ENCODE measurements at places on chromosomes 16 and 17.
A peak's percentile ranks its signal among the peaks of the same experiment; 100 is the strongest.

- DNase-seq, result no peak
Measured at GRCh38 chr16:57062329-57062728, 30.1 kb upstream of the CPNE2 start.

GRCh38 chr16:55349867-55350266 is 25.9 kb downstream of the IRX6 start:
- DNase-seq, result no peak

- no peak for DNase-seq
Measured at GRCh38 chr17:38428643-38429371, 543 bp downstream of the ARHGAP23 start.

- DNase-seq, result no peak
Measured at GRCh38 chr17:72997559-72997958, 94.9 kb downstream of the SLC39A11 start.

- DNase-seq, result peak; percentile 11
Measured at GRCh38 chr16:53566552-53567245, 63.7 kb upstream of the AKTIP start.

- no peak for DNase-seq
Measured at GRCh38 chr17:4340914-4341615, 25.4 kb downstream of the UBE2G1 start.

GRCh38 chr17:4032738-4033137 is 68.5 kb upstream of the ATP2A3 start:
- DNase-seq, result no peak

GRCh38 chr17:1398931-1399678 is 917 bp downstream of the YWHAE start:
- no peak for DNase-seq

- peak; percentile 81 for DNase-seq
Measured at GRCh38 chr16:75789237-75789636, 62.9 kb upstream of the CPHXL start.

- no peak for DNase-seq
Measured at GRCh38 chr17:51427856-51428255, 167.5 kb downstream of the UTP18 start.

DNA sequence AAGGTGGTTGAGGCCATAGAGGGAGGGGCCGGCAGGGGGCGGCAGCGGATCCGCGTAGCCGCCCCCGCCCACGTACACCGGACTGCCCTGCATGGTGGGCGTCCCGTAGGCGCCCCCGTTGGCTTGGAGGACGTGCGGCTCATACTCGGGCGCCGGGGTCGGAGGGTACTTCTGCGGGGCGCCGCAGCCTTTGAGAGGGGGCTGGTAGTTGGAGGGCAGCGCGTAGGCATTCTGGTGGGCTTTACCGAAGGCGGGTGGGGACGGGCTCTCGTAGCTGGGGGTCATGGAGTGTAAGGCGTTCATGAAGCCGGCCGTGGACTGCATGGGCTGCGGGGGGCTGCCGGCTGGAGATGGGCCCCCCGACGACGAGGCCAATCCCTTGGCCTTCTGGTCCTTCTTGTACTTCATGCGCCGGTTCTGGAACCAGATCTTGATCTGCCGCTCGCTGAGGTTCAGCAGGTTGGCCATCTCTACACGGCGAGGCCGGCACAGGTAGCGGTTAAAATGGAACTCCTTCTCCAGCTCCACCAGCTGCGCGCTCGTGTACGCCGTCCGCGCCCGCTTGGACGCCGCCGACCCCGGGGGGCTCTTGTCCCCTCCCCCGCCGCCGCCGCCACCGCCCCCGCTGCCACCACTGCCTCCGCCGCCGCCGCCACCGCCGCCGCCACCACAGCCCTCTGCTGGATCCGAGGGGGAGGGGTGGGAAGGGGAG is 5.7 kb upstream of the HOXB2 start:
- peak; percentile 41 for DNase-seq

GRCh38 chr17:5931616-5932015 is 138.6 kb upstream of the WSCD1 start:
- peak; percentile 60 for DNase-seq

DNA sequence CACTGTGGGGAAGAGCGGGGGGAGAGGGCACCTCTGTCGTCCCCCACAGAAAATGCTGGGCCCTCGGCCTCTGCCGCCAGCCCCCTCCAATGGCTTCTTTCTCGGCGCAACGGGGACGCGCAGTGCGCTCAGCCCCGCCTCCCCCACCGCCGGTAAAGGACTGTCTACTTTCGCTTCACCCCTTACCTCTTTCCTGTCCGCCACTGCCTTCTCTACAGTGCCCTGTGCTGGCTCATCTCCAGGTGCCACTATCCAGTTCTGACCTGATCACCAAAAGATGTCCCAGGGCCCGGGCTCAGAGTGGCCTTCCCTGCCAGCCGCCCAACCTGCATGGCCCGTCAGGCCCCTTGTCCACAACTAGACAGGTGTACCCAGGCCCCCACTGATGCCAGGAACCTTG is 7.3 kb downstream of the ENDOV start:
- no peak for DNase-seq

- DNase-seq, result peak; percentile 63
Measured at GRCh38 chr17:38464723-38465390, 36.6 kb downstream of the ARHGAP23 start.

GRCh38 chr17:34874478-34874877 is 86.8 kb downstream of the CCT6B start:
- no peak for DNase-seq

DNA sequence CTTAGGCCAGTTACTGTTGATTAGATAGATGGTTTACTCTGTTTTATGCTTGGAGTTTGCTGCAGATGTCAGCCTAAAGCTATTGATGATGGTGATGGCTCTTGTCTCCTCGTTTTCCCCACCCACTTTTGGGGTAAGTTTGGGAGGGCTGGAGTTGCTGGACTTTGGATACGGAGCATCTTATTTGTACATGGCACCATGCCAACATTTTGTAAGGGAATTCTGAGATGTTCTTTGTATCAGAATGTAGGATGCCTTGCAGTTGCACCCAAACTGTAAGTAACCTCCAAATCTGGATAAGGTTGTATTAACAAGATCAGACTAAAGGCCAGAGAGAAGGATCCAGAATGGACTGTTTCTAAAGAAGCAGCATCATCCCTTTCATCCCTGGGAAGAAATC is 551.9 kb upstream of the ZFHX3 start:
- DNase-seq, result no peak

DNA sequence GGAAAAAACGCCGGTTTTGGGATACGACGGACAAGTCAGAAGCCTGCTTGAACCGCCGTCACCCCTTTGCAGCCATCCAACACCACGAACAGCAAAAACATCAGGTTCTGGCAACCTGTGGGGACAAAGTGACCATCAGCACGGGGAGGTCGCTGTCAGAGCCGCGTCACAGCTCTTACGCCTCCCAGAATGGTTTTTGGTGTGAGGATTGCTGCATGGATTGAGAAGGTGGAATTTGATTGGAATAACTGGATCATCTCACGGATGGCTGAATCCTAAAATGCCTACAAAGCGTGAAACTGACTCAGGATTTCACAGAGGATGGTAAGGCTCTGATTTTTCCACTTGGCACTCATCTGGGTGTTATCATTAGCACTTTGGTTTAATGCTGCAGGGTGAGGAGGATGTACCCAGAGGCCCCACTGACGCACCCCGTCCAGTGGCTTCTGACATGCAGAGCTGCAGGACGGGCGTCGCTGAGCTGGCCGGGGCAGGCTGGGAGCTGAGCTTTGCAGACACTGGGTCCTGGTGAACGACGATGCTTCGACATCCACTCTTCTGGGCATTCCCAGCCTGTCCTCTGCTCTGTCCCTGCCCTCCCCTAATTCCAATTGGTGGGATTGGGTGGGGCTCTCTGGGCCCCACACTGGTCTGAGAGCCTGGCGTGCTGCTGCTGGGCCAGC is 73.4 kb upstream of the CREBBP start:
- no peak for DNase-seq

DNA sequence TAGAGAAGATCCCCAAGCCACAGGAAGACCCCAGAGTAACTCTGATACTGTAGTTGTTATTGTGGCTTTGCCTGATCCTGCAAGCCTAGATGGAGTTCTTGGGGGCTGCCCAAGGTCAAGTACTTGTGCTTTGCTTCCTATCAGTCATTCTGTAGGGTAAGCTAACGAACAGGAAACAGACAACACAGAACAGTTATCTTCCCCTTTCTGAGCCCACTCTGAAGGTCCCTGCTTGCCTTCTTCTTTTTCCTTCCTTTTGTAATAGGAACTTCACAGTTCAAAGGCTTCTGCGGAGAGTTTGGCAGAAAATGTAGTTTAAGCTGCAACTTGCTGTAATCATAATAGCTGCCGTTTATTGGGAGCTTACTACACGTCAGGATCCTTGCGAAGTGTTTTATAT is 494.1 kb upstream of the ERCC4 start:
- no peak for DNase-seq

DNA sequence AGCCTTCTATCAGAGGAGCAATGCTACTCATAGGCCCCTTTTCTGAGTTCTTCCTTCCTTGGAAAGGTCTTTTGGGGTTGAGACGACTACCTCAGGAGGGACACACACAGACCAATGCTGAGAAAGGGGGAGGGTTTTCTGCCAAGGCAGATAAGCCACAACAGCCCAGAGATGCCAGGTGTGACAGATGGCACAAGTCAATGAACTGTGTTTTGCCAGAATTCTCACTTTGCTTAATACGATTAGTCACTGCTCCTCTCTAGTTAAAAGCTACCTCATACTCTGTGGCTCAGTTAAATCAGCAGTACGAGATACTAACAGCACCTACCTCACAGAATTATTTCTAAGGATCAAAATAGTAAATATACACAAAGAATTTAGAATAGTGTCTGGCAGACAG is 8.0 kb downstream of the BRD7 start:
- DNase-seq, result no peak

DNA sequence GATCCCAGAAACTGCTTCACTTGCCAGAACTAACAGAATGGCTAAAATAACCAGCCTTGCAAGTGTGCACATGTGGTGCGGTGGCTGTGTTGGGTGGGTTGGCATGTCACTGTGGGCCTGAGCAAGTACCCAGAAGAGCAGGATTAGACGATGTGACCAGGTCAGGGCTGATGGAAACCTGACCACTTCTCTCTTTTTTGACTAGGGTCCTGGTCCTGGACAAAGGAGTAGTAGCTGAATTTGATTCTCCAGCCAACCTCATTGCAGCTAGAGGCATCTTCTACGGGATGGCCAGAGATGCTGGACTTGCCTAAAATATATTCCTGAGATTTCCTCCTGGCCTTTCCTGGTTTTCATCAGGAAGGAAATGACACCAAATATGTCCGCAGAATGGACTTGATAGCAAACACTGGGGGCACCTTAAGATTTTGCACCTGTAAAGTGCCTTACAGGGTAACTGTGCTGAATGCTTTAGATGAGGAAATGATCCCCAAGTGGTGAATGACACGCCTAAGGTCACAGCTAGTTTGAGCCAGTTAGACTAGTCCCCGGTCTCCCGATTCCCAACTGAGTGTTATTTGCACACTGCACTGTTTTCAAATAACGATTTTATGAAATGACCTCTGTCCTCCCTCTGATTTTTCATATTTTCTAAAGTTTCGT is 16.7 kb downstream of the ANKRD40 start:
- no peak for DNase-seq

- no peak for DNase-seq
Measured at GRCh38 chr16:8204096-8204495, 386.2 kb downstream of the TMEM114 start.

GRCh38 chr17:27379888-27380533 is 76.2 kb upstream of the KSR1 start:
- DNase-seq, result peak; percentile 17

- DNase-seq, result no peak
Measured at GRCh38 chr17:11999696-12000095, 2.4 kb upstream of the ZNF18 start.

DNA sequence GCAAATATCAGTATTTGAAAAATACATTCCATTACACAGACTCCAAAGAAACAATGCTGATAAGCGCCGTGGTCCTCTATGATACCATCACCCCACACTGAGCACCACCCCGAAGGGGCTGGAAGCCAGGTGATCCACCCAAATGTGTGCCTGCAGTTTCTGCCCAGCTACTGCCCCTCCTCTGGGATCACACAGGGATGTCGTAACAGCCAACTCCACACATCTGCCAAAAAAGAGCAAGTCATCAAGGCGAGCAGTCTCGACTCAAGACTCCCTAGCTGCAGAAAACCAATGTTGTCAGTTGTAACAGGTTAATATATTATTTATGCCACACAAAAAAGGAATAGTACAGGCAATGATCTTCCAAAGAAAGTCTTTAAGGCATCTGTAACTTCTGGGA is 21.0 kb downstream of the CYB5D2 start:
- no peak for DNase-seq

All from NCI-H2227 treated with DMSO at 0.1 percent for 48 hours (cell line).